ENCODE measurements at places on chromosomes 7 and 10.

- DNase-seq, result peak; percentile 20
Observed at GRCh38 chr10:1737222-1738061, at the start of gene ADARB2. Gene ADARB2, minus strand, starts transcription at chr10:1737525.

GRCh38 chr7:151905766-151906165 lies 28.9 kb upstream of the PRKAG2 start:
- no peak for DNase-seq

- no peak for DNase-seq
Observed at GRCh38 chr10:117454502-117454901, 79.3 kb upstream of the PDZD8 start.

GRCh38 chr10:124474514-124475070 lies 13.0 kb downstream of the LHPP start:
- DNase-seq, result no peak

- DNase-seq, result no peak
Observed at GRCh38 chr7:96144260-96144526, 177.7 kb downstream of the SLC25A13 start.

GRCh38 chr10:13219685-13220670 lies 14.2 kb downstream of the UCMA start:
- no peak for DNase-seq

DNA sequence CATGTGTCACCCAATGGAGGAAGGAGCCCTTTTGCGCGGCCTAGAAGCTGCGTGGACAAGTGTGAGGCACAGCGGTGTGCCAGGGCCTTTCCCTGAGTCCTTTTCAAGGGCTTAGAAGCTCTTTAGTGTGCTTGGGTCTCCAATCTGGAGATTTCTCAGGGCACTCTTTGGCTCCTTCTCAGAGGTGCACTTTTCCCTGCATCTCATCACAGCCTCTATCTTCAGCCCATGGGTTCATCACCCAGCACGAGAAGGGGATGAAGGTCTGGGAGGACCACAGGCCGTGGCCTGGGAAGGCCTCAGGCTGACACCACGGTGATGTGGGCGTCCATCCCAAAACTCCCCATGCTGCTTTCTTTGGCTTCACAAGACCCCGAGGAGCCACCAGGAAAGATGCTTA lies 233.4 kb downstream of the TEX36 start:
- no peak for DNase-seq

GRCh38 chr10:49081547-49082275 lies 33.6 kb downstream of the VSTM4 start:
- DNase-seq, result no peak

DNA sequence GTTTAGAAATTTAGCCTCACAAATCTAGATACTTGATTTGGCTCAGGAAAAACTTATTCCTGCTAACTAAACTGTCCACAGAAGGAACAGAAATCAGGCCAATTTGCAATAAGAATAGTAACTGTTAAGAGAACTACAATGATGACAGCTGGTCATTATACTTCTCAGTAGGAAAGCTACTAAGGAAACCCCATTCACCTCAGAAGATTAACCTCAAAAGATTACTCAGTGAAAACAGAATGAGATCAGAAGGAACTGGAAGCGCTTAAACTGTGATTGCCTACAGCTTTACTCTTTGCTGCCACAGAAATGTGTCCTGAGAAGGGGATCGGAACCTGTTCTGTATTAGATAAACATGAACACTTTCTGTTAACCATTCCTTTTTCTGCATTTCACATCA lies 24.3 kb upstream of the DNAJB12 start:
- no peak for DNase-seq

DNA sequence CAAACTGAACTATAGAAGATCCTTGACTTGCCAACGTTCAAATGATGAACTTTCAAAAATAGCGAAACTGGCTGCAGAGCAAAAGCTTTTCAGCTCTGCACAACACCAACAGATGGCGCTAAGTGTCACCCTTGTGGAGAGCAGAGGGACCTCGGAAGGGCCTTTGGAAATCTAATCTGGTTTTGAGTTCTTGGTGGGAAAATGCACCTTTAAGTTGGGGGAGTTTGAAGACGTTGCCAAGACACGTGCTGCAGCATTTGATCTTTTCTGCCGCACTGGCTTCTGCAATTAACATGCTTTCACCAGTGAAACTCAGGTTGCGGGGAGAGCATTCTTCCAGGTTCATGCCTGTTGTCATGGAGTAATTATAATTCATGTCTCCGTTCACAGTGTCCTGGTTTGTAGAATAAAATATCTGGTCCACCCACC lies 26.3 kb upstream of the WDR11 start:
- no peak for DNase-seq

DNA sequence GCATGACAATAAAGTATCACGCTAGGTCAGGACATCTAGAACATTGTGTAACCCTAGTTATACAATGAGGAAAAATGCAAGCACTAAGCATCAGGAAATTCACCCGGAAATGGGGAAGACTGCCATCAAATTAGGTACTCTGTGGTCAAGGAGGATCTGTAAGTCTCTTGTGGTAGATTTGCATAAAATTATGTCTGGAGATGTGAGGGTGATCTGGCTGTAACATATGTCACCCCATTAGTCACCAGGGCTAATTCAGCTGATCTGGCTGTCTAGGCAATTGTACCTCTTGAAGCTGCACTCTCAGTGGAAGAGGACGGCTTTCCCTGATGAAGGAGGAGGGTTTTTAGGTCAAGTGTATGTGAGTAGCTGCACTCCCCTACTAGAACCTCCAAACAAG lies 14.8 kb downstream of the AKR1D1 start:
- no peak for DNase-seq

GRCh38 chr10:48279081-48279751 lies 4.7 kb upstream of the FRMPD2 start:
- no peak for DNase-seq
